ENCODE measurements at places on chromosomes 13 and 19.

GRCh38 chr19:32343550-32344262, 1.7 kb upstream of the ZNF507 start:
- no peak for DNase-seq

GRCh38 chr13:40592035-40592434, 74.4 kb downstream of the FOXO1 start:
- DNase-seq = no peak

DNA sequence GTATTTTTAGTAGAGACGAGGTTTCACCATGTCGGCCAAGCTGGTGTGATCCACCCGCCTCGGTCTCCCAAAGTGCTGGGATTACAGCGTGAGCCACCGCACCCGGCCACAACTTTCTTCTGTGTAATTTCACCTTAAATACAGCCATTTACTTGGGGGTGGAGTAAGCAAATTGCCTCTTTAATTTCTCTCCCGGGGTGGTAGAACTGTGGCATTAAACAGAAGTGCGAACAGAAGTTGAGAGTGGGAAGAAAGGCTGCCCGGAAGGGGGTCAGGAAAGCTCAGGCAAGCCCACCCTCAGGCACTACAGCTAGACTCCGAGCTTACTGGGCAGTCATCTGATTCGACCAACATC, 475 bp upstream of the DNAJC15 start:
- no peak for DNase-seq

GRCh38 chr13:108269601-108270328, at the start of gene TNFSF13B:
Gene TNFSF13B (plus strand): TSS chr13:108269718. CDS start chr13:108269896, 178 bp downstream.
- peak; percentile 22 for DNase-seq

- no peak for DNase-seq
Observed at GRCh38 chr13:50417597-50417996, 402.4 kb downstream of the KCNRG start.

GRCh38 chr13:74710006-74710405, 575.8 kb upstream of the KLF12 start:
- no peak for DNase-seq

DNA sequence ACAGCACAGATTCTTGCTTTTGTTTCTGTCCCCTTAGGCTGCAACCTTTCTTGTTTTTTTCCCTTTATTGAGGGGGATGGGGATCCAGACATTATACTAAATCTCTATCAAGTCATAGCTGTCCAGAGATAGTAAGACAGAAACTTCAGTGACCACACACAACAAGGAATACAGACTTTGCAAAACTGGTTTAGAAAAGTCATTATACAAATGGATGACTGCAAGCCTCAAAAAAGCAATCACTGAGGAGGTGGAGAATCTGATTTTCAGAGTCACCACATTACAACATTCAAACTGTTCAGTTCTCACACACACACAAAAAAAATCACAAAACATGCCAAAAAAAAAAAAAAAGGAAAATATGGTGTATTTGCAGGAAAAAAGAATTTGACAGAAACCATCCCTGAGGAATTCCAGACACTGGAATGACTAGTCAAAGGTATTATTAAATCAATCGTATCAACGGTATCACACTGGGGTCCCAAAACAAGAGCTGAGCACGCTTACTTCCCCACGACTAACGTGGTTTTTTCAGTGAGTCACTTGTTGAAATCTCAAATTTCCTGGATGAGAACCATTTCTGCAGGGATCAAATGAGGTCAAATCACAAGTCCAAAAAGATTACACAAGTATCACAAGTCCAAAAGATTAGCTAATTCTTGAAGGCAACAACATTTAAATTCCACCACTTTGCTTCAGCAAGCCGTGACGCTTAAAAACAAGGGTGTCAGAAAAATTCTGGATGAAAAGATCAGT, 41.2 kb downstream of the USP12 start:
- DNase-seq = no peak

DNA sequence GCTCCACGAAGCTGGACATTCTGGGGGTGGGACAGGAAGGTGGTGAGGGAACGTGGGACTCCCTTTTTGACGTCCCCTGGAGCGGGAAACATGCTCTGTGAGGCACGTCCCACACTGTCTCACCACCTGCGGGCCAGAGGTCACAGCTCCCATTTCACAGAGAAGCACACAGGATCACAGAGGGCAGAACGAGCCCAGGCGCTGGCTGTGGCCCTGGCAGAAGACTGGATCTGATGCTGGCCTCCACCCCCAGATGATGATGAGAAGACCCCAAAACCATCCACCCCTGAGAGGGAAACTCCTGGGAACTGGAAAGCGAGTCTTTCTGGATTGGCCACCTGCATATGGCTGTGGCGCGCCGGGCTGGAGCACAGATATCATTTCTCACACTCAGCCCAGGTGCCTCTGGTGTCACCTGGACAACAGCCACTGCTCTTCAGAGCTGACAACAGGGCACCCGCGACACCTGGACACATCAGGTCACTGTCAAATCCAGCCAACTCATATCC, 216.2 kb downstream of the TUBA3C start:
- DNase-seq = no peak

DNA sequence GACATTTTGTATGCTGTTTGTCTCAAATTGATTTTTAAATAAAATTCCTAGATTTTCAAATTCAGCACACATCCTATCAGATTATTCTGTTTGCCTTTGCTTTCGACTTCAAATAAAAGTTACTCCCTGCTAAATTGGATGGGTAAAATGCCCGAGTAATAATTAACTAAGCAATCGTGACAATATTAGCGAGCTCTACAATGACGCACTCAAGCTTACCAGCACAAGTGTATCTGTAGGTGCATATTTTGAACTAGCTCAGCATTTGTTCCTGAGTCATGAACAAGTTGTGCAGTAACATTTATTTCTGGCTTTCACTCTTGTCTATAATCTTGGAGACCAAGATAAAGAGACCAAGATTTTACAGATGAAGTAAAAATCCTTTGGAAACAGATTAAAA, 113.4 kb downstream of the UBL3 start:
- no peak for DNase-seq

GRCh38 chr19:58181902-58182576, 822 bp upstream of the ZNF274 start:
- peak; percentile 39 for DNase-seq

GRCh38 chr19:51593969-51594773, 23.1 kb downstream of the ZNF175 start:
- peak; percentile 93 for DNase-seq

- DNase-seq = no peak
Observed at GRCh38 chr19:40262422-40262821, 22.7 kb downstream of the AKT2 start.

- DNase-seq = peak; percentile 23
Observed at GRCh38 chr13:49935171-49936074, 717 bp downstream of the SPRYD7 start.

DNA sequence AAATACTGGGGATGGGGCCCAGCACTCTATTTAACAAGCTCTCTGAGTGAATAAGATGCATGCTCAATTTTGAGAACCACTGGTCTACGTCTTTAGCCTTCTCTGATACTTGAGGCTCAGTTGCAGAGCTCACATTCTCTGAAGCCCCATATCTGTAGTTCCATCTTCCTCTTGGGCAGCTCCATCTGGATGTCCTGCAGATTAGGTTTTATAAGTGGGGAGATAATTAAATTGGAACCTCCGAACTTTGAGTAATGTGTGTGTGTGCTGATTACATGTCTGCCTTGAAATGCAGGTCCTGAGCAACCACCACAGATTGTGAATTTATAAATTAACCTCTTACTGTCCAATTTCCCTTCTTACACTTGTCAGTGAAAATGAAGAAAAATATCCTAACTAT, 7.2 kb upstream of the RASL11A start:
- DNase-seq = no peak

GRCh38 chr13:79385694-79386093, 20.4 kb downstream of the RBM26 start:
- no peak for DNase-seq

DNA sequence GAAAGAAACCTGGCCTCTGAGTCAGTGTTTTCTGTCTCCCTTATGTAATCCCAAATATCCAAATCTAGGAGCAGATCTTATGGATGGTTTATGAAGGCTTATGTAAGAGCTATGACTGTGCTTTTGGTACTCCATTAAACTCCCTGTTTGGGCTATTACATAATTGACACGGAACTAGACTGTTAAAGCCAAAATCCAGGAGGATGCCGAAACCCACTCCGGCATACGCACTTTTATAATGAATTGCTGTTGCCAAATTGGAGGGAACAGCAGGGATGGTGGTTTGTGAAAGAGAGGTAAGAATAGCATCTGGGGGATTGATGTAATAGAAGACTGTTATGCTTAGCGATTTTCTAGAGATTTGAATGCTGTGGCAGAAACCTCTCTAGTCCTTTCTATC, 2.0 kb downstream of the MTUS2 start:
- no peak for DNase-seq

- no peak for DNase-seq
Observed at GRCh38 chr13:113008851-113009250, 39.8 kb downstream of the MCF2L start.

- DNase-seq = no peak
Observed at GRCh38 chr19:40444825-40445312, 734 bp upstream of the SERTAD3 start.

- DNase-seq = no peak
Observed at GRCh38 chr19:46847528-46847927, 3.1 kb downstream of the AP2S1 start.

DNA sequence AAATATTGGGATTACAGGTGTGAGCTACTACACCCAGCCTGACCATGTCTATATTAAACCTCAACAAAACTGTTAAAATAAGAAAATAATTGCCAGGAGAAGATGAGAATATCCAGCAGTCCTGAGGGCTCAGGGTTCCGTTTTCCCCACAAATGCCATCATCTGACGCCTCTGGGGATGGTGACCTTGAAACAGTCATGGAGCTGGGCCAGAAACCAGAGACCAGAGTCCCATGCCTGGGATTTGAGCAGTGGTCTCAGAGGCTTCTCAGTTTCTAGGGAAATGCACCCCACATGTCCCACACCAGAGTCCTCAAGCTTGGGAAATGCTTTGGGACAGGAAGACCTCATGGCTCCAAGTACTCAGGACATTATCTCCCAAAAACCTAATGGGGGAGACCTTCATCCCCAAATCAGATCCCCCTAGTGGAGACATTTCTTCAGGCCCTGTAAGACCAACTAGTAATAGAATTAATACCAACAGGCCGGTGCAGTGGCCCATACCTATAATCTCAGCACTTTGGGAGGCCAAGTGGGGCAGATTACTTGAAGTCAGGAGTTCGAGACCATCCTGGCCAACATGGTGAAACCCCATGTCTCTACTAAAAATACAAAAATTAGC, 2.9 kb upstream of the MAP1S start:
- no peak for DNase-seq

- DNase-seq = no peak
Observed at GRCh38 chr13:33940898-33941297, 122.9 kb downstream of the RFC3 start.

DNA sequence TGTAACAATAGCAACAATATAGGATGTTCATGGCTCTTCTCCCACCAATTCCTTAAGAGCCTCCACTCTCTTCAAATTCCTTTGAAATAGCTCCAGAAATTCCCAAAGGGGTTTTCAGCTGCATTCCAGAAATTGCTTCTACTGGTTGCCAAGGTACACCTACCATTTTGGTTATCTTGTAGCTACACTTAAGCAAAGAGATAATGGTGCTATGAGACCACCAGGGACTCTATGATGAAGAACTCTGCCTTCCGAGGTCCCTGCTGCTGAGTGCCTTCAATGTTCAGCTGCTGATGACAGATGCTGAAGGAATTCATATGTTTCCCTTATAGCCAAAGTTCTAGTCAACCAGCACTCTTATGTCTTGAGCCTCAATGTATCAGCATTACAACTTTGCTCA, 78.4 kb downstream of the POU4F1 start:
- DNase-seq = no peak

DNA sequence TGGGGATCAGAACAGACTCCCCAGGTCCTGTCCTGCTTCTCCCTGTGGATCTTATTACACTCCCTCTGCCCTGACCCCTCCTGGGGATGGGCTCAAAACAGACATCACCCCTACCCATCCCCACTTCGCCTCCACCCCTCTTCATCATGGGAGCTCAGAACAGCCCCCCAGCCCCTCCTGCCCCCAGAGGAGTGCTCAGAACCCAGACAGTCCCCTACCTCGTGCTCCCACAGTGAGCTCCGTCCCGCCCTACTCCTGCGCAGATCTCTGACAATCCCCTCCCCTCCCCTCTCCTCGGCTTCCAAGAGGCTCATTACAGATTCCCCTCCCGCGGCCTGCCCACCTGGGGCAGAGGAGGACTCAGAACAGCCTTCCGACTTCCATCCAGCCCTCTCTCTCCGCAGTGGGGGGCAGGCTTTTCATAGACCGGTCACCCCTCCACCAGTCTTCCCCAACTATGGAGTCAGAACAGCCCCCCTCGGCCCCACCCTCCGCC, 6.1 kb downstream of the NXNL1 start:
- DNase-seq = no peak

- DNase-seq = no peak
Observed at GRCh38 chr19:43691755-43692154, 21.8 kb upstream of the PLAUR start.

DNA sequence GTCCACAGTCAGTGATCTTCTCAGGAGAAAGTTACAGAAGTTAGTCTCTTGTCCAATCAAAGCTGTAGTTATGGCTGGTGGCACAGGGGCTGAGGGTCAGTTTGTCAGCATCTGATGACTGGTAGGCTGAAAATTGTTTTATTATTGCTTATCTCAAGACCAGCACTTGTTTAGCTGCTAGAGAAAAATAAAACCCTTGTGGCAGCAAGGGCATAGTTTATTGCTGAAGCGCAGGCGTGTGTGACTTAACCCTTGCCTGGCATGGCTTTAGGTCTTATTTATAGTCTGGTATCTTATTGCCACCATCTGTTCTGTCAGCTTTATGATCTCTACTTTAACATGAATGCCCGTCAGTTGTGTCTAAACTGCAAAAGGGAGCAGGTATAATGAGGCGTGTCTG, 154.7 kb downstream of the USP12 start:
- no peak for DNase-seq

- no peak for DNase-seq
Observed at GRCh38 chr13:103466761-103467160, 400.5 kb upstream of the SLC10A2 start.

DNA sequence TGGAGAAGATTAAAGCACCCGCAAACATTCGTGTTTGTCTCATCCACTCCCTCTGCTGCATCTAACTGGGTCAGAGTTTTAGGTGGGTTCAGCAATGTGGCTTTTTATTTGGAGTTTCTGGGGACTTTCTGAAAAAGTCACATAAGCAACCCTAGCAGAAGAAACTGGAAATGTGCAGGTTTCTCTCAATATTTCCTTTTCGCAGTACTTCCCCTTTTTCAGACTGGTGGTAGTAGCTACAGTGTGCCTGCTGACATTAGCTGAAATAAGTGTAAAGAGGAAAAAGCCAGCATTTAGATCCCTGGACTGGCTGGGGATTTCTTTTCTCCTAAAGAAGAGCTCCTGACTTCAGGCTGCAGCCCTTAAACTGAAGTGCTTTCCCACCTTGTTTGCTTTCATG, 15.9 kb upstream of the OLFM4 start:
- no peak for DNase-seq

GRCh38 chr19:4851551-4852290, 15.7 kb downstream of the PLIN3 start:
- DNase-seq = peak; percentile 52
